ENCODE measurements at places on chromosomes 5 and 9.

DNA sequence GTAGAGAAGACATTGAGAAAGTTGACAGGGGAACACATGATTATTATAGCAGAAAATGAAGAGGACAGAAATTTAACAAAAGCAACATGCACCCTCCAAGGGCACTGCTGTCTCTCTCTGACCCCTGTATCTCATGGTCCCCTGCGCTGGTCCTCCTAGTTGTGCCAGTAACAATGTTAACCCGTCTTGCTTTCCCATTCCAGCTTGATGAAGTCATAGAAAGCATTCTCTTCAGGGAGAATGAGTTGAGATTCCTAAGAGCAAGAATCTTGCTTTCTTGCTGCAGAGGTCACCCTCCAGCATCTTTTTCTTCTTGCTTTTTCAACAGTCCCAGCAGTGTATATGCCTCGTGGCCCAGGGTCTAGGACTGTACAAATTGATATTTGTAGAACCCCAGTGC is 279.6 kb upstream of the ADAMTSL1 start:
- no peak for DNase-seq

DNA sequence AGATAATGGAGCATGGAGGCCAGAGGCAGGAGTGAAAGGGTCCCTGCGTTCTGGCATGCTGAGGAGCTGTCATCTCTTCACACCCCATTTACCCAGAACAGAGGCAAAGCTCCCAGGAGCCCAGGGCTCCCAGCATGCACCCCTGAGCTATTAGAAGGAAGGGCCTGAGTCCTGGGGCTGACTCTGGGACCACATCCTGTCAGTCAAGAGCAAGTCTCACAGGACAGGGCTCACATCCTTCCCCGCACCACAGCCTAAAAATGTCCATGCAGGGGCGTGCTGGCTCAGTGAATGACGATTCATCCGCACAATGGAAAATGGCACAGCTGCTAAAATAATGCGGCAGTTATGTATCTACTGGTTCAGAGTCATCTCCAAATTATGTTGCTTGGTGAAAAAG is 31.4 kb downstream of the CAMK2A start:
- no peak for DNase-seq

DNA sequence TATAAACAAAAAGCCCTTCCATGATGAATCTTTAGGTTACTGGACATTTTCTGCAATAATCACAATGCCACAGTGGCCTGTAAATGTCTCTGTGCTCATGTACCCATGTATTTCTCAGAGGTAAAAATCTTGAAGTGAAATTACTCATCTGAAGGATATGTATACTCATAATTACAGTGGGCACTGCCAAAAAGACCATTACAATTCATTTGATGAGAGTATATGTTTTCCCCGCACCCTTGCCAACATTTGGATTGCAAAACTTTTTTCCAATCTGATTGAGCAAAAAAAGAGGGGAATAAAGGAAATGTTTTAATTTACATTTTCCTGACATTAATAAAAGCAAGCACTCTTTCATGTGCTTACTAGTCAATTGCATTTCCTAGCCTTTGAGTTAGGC is 110.5 kb downstream of the EPB41L4A start:
- no peak for DNase-seq

- no peak for DNase-seq
These were observed 107.1 kb downstream of the PHF2 start for GRCh38 chr9:93683331-93684134.

DNA sequence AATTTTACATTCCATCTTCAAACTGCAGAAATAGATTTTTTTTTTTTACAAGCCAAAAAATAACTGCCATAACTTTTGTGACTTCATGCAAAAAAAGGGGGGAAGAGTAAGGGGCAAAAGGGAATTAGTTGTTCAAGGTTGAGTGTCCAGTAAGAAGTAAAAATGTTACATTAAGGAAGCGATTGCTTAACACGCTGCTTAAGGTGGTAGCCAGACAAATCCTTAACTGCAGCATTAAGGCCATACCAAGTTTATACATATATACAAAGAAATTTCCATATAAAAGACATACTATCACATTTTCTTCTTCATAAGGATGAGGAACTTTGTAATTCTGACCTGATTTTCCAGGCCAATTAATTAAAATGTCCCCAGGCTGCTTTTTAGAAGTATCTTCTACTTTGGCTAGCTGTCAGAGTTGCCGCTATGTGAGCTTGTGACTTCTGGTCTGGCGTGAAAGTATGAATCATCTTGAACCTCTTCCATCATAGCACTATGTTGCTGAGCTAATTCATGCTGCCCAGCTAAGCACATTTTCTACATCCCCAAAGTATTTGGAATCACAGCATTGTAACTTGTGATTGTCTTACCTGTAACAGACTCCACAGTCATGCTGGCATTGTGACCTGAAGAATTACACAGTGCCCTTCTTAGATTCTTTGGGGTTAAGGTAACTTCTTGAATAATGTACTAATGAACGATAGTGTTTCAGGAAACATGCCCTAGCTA is 40.0 kb downstream of the G3BP1 start:
- no peak for DNase-seq

DNA sequence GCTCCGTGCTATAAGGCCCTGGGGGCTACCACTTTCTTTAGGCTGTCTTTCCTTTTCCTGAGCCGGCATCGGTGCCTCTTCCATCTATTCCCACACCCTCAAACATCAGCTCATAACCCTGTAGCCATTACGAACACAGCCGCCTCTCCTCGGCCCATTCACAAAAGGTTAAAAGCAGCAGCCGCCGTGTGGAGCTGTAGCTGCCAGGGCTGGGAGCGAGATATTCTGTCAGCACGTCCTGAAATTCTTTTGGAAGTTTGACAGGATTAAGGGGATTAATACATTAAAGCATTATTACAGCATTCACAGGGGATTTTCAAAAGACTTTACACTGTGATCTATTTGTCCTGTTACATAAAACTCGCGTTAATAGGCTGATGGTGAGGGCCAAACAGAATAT is 428.2 kb downstream of the CDK5RAP2 start:
- no peak for DNase-seq

GRCh38 chr5:177256296-177256695 is 47.2 kb downstream of the RAB24 start:
- DNase-seq, result no peak

DNA sequence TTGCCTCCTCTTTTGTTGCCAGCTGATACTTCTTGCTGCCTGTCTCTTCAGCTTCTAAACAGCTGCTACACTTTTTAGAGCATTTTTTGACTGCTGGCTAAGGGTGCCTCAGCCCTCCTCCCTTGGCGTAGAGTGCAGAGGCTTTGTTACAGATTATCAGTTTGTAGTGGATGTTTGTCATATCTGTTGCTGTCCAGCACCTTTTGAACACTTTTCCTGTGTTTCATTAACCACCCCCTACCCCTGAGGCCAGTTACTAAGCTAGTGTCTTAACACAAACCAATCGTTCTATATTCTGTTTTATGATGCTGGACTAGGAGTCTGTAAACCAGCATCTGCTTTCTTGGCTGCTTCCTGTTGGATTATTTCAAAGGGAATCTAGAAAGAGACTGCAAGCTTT is 441.5 kb downstream of the DNAH5 start:
- DNase-seq, result no peak

DNA sequence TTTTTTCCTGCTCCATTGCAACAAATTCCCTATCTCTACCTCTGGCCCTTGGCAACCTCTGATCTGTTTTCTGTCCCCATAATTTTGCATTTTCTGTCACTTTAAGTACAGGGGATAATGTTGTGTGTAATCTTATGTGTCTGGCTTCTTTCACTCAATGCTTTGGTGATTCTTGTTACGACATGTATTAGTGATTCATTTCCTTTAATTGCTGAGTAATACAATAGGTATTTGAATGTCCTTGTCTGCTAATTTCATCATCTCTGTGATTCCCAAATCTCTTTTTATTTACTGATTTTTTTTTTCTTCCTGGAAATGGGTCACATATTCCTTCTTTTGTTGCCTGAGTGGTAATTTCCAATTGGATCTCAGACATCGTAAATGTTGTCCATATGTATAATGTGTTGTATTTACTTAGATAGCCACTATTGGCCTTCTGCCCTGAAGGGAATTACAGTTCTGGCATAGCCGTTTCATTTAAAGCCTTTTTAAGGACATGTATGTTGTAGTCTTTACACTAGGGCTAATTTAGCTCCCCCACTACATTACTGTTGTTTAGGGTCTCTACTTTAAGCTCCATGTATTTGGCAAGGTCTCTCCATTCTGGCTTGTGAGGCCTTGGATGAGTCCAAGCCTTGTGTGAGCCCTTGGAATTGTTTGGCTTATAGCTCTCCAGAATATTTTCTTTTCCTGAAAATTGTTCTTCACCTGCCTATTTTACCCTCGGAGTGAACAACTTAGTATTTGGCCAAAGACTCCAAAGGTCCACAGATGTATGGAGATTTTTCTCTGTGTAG is 683.8 kb downstream of the LRRC70 start:
- DNase-seq, result no peak

DNA sequence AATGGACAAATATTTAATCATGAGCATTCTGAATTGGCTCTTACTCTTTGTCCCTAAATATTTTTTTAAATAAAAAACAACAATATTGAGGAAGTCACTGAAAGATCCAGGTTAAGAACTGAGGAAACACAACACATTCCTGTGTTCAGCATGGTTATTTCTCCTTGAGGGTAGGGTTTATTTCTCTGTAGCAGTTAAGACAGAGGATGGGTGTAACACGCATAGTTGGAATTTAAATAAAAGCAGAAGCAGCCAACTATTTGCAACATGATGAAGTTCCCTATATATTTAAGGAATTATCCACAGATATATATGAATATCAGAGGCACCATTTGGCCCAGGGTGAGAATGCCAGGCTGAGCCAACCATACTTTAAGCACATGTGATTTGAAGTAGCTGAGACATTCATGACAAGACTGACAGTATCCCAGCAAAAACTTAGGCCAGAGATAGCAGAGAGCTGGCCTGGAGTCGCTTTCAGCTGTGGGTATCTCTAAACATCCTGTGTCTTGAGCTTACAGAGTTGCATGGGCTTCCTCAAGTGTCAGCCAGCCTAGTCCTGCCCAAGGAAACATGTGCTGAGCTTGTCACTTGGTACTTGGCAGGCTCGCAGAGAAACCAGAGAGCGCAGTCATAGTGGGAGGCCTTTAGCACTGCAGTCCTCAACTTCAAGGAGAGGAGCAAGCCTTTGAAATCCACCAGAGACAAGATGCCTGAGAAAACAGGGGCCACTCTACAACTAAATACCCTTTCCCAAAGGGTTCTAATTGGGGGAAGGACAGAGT is 43.6 kb downstream of the SEMA5A start:
- no peak for DNase-seq
